ENCODE measurements at places on chromosomes 11 and 22.

DNA sequence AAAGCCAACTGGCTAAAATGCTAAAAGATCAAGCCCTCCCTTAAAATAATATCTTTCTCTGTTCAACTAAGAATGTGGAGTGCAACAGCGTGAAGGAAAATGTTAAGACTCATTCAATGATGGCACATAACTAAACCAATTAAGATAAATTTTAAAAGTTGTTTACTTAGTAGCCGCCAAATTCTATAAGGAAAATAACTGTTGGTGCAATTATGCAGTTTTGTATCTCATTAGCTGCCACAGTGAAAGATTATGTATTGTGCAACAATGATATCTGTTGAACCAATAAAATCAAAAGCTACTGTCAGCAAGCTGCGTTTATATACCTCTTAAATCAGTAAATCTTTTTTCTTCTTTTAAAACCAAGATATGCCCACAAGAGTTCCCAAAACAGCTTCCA lies 55.5 kb downstream of the SIK3 start:
- no peak for DNase-seq

DNA sequence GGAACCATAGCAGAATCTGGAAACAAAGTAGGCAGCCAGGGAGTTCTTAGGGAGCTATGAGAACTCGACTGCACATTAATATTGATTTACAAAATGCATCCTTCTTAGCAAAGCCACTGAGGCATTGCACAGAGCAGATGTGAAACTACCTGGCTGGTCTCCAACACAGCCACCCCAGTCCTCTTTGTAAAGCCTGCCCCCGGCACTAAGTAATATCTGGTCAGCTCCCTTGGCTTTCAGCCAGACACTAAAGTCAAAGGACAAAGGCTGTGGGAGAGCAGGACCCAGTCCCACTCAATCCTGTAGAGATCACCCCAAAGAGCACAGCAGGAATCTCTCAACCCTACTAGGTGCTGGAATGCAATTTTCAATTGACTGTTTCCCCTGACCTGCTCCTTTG lies 12.8 kb downstream of the XRRA1 start:
- no peak for DNase-seq

DNA sequence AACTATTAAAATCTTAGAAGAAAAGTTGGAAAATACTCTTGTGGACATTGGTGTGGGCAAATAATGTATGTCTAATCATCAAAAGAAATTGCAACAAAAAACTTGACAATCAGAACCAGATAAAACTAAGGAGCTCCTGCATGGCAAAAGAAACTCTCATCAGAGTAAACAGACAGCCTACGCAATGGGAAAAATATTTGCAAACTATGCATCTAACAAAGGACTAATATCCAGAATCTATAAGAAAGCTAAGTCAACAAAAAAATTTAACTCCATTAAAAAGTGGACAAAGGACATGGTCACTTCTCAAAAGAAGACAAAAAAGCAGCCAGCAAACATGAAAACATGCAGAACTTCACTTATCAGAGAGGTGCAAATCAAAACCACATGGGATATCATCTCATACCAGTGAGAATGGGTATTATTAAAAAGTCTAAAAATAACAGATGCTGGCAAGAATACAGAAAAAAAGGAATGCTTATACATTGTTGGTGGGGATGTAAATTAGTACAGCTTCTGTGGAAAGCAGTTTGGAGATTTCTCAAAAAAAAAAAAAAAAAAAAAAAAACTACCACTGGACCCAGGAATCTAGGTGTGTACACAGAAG lies 99.7 kb upstream of the TOP3B start:
- DNase-seq = no peak

DNA sequence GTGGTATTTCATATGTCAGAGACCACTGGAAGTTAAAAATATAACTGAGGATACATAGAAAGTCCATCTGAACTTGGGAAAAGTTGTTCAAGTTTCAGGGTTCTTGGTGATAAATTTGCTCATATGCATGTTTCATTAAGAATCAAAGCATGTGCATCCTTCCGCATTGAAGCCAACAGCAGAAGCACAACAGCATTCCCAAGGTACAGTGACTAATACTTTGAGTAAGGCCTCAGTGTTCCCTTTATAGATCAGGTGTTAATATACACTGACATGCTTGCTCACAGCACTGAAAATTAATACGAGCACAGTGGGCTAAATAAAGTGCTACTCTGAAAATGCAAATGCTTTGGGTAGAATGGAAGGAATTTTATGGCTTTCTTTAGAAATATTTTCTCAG lies 691.1 kb downstream of the METTL15 start:
- no peak for DNase-seq

GRCh38 chr11:15258433-15259165 lies 143.9 kb downstream of the INSC start:
- DNase-seq = peak; percentile 25

GRCh38 chr11:133819114-133819513 lies 26.2 kb downstream of the SPATA19 start:
- DNase-seq = no peak

DNA sequence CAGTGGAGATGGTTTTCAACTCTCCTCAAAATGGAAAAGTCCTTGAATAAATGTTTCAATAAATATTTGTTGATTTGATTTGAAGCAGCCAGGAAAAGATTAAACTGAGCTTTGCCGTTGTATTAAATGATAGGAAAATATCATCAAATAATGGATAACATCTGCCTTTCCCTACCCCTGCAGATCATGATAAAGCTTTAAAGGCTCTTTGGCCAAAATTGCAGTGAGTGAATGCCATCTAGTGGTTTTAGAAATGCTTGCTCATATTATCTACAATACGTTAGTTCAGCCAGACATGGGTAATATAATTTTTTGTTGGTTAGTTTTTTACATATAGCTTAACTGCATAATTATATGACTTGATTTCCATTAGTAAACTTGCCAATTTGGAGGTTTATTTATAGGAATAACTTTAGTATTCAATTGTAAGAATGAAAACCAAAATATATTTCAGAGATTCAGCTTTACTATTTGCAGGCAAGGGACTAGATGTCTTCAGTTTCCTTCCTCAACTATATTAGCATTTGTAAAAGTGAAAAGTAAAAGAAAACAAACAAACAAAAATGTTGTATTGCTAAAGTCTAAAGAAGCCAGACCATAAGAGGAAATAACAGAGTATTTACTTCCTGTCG lies 159.2 kb downstream of the MSANTD4 start:
- no peak for DNase-seq

DNA sequence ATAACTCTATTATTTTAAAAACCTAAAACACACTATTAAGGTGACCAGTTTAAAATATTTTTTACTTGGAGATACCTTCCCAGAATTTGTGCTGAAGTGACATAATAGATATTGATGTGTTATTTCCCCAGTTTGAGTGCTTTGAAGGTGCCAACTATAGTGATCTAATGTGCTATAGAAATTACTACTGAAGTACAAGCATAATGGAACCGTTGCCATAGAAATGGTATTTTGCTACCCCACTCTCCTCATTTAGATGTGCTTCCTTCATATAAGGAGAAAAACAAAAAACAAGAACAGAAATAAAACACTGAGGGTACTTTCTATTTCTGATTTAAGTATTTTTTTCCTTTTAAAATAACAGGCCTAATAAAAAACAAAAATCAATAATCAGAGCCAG lies 19.2 kb downstream of the DDI1 start:
- DNase-seq = no peak

DNA sequence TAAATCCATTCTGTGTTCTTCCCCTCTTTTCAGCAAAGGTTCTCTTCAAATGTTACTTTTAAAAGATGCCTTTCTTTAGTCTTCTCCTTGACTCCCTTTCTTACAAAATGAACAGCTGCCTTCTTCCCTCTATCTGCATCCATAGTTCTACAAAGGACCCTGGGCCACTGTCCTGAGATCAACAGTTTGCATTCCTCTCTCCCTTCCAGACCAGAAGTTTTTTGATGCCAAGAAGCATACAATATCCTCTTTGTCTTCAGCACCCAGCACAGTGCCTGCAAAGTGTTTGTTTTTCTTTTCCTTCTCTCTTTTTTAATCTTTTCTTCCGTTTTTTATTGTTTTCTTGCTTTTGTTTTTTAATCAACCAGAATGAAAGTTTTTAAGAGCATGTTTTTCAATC lies 183.5 kb upstream of the SNX19 start:
- DNase-seq = no peak

DNA sequence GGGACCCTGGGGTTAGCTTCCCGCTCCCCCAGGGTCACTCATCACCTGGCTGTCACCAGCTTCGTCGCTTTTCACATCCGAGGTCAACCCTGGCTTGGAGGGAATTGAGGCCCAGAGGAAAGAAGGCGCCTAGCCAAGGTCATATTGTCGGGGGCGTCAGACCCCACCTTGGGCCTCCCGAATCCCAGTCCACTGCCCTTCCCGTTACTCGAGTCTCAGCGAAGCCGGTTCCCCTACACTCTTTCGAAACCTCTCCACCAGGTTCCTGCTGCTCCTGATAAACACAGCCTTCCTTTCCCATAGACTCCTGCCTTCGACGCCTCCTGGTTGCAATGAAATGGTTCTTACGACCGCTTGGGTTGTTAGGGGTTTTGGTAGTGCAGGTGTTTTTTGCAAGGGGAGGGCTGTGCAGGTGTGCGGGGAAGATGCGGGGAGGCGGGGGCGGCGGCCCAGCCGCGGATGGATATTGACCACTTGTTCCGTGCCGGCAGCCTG lies 642 bp downstream of the NAA40 start:
- DNase-seq = peak; percentile 37

DNA sequence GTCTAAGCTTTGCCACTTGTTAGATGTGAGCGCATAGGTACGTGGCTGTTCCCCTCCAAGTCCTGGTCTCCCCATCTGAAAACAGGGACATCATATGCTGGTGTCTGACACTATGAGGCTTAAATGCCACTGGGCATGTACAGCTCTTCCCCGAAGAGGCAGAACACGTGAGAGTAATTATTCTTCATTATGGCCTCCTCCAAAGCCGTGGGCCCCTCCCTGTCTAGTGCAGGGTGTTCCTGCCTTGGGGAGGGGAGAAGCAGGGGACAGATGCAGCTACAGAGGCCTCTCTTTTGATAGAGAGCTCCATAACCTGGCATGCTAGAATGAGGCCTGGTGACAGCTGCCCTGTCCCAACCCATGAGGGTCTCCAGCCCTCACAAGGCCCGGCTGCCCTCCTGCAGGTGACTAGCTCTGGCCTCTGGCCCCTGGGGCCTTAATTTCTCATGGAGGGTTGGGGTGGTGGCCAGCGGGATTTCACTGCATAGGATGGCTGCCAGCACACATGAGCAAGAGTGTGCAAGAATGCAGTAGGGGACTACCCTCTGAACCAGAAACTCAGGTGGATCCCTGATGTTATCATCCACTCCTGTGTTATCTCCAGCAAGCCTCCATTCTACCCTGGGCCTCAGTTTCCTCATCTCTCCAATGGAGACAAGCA lies 334.6 kb downstream of the MN1 start:
- DNase-seq = no peak

GRCh38 chr11:95863486-95864140 lies 60.3 kb downstream of the MTMR2 start:
- no peak for DNase-seq

GRCh38 chr11:131668500-131669400 lies 298.3 kb downstream of the NTM start:
- DNase-seq = peak; percentile 32

DNA sequence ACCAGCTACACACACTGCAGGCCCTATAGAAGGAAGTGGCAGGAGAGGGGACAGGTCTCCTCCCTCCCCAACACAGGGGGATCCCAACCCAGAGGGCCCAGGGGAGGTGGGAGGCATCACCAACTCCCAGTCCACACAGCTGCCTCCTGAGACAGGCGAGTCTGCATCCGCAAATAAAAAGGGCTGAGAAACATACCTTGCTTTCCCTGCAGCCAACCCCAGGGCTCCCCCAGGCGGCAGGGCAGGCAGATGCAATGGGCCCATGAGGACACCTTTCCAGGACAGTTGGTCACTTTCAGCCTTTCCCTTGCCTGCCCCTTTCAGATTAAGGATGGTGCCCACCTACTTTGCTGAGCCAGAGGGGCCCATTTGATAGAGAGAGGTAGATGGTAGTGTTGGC lies 180.0 kb downstream of the BRD1 start:
- peak; percentile 54 for DNase-seq

DNA sequence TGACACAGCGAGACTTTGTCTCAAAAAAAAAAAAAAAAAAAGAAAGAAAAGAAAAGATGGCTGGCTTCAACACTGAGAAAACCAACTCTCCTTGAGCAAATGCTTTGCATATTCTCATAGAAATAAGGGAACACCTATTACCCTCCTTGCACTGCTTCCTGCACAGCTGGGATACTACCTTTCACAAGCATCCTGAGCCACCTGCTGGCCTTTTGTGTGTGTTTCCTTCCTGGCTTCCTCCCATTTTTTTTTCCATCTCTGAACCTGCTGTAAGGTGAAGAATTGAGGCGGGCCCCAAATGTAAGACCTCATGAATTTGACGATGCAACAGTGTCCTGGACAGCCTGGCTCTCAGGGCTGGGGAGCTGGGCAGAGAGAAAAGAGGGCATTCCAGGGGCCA lies 1.9 kb upstream of the RFPL3 start:
- DNase-seq = no peak

- no peak for DNase-seq
These were observed 517.3 kb downstream of the BRD1 start for GRCh38 chr22:49310354-49310753.

DNA sequence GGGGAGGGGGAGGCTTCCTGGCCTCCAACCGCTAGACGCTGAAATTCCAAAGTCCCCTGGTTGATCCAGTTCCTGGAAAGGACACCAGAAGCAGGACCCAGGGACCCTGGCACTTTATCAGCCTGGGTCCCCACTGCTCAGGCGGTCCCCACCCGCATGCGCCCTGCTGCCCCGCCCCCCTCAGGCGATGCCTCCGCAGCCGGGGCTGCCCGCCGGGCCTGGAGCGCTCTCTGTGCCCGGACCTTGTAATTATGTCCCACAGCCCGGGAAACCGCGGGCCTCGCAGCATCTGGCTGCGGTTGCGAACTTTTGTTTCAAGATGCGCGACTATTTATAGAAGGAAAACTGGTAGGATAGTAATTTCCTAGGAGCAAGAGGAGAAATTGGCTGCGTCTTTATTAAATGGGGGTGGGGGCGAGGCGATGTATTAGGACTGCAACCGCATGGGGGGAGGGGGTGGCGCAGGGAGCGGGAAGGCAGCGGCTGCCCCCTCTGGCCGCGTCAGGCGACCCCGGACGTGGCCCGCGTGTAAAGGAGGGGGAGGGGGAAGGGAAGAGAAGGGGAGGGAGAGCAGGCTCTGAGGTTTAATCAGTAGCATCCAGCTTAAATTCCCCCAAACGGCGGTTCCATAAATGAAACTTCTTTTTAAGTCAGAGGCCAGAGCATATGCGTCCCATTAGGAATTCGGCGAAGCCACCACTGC lies 6.1 kb downstream of the WNT7B start:
- no peak for DNase-seq

DNA sequence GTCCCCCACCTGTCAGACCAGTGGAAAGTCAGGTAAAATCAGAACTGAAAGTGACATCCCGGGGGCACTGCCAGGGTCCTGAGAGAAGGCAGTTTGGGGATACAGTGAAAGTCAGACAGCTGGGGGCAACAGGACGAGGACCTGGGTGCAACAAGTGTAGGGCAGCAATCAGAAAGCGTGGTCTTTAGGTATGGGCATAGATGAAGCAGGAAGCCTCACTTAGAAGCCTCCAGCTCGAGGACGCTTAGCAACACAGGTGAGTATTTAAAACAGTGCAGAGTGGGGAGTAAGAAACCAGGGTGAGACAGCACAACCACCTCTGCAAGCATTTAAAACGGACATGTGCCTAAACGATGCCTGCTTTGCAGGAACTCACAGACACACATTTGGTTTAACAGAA lies 64.6 kb upstream of the POU2AF1 start:
- DNase-seq = no peak

- no peak for DNase-seq
These were observed 819 bp downstream of the JAML start for GRCh38 chr11:118223992-118224391.

- no peak for DNase-seq
These were observed 47.8 kb upstream of the OR5P2 start for GRCh38 chr11:7844521-7844920.

- peak; percentile 75 for DNase-seq
These were observed 73.7 kb downstream of the SCN3B start for GRCh38 chr11:123580557-123581275.
